ENCODE measurements at places on chromosomes 11 and 22.

- peak; percentile 17 for DNase-seq
Measured at GRCh38 chr11:3808861-3809623, 682 bp downstream of the PGAP2 start.

DNA sequence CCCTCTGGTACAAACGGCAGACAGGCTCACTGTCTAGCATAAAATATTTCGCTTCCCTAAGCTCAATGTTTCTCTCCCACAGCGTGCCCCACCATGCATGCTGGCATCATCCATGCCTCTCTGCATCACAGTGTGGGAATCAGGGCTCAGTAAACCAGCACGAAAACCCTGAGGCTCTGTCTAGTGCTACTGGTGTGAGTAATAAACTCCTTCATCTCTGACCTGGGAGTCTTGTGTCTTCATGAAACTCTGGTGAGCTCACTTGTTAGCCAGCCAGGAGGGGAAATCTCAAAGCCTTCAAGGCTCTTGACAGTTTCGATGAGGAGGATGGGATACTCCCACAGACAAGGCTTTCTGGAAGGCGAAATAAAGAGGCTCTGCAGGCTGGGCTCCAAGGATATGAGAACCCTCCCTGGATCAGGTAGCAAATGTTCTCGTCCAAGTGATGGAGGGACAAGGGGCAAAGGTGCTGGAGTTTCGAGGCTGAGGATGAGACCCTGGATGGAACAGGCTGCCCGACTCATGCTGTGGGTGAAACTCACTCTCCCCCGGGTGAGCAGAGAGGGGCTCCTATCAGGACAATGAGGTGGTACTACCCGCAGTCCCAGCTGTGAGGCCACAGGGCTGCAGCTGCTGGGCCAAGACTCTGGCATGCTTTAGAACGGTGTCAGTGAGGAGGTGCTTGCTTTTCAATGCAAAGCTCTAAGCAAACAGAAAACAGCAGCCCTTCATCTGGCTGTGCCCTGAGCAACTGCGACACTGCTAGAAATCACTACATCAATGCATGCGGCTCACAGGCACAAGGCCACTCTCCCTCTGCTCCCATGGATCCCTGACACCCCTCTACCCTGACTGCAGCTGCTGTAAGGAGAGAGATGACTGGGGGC lies 69.3 kb downstream of the SHANK2 start:
- no peak for DNase-seq

DNA sequence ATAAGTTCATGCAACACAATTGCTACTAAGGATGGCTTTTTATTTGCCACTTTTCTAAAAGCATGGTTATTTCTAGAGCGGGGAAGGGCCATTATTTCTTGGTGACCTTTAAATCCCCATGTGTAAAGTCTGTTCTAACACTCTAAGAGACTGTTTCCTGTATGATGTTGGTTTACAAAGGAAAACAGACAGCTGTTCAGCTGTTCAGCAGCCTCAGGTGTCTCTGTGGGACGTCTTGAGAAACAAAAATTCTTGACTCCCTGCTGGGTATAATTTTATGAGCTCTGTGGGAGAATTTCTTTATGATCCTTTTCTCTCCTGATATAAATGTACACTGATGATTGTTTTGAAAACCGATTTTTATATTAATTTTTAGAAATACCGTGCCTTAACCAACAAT lies 13.9 kb downstream of the MUC15 start:
- DNase-seq = no peak

- no peak for DNase-seq
Measured at GRCh38 chr11:95055283-95055897, 6.2 kb downstream of the KDM4F start.

DNA sequence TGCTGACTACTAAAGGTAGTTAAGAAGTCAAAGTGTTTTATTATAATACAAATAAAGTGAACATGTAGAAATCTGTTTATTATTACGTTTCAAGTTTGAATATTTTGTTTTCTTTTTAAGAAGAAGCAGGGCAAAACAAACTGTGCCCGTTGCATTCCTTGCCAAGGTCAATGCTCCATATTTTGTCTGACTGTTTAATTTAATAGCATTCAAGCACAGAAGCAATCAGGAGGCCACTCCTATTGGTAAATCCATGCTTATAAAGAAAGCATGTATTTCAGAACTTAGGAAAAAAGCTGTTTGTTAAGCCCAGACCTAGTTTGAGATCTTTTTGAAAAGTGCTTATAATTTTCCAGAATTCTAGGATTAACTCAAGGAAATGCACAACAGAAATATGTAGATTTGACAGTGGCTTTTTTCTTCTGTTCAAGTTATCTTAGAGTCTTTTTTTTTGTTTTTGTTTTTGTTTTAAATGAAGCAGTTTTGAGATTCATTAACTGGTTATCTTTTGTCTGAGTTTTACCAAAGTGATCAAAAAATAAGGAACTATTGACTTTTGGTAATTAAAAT lies 51.7 kb downstream of the ARHGAP42 start:
- no peak for DNase-seq

DNA sequence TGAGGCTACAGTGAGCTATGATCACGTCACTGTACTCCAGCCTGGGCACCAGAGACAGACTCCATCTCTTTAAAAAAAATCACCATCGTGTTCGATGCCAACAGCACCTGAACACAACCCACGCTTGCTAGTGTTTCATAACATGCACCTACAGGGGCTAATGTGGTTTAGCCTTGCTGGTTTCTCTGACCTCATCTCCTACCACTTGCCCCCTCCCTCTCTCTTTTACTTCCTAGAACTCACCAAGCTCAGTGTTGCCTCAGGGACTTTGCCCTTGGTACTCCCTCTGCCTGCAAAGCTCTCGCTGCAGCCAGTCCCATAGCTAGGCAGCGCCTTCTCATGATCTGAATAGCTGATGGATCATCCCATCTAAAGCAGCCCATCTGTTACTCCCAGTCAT lies 99.8 kb downstream of the FBXO7 start:
- no peak for DNase-seq

- no peak for DNase-seq
Measured at GRCh38 chr22:29524442-29525191, 28.9 kb downstream of the THOC5 start.

DNA sequence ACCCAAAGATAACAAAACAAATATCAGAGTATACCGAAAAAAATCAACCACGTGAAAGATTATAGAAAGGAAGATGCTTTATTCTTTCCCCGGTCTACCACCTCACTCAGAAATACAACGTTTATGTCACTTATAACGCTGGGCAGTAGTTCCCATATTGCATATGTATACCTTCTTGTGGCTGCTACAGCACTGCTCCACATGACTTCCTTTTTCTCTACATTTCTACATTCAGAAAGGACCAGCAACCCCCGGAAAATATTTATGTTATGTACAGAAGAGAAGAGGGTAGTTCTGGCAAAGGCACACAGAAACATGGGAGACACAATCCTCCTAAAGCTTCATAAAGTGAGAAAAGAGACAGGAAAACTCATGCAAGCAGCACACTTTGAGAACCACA lies 56.8 kb downstream of the MTMR2 start:
- DNase-seq = no peak

- DNase-seq = no peak
Measured at GRCh38 chr11:1930462-1930830, 10.9 kb downstream of the TNNT3 start.

- DNase-seq = no peak
Measured at GRCh38 chr22:29344137-29344536, 28.6 kb upstream of the RASL10A start.

DNA sequence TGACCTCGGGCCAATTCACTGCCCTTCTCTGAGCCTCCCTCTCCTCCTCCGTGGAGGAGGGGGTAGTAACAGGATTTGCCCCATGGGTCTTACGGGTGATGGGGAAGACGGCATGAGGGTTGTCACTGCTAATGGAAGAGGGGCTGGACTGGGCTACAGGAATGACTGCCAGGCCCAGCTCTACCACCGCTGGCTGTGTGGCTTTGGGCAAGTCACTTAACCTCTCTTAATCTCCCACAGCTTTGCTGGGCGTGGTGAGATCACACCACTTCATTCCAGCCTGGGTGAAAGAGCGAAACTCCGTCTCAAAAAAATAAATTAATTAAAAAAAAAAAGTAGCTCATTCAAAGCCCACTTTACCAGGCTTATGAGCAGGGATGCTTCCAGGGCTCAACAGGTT lies 2.8 kb downstream of the SYT12 start:
- no peak for DNase-seq

GRCh38 chr22:43201486-43202219 lies 14.7 kb upstream of the TTLL12 start:
- no peak for DNase-seq

DNA sequence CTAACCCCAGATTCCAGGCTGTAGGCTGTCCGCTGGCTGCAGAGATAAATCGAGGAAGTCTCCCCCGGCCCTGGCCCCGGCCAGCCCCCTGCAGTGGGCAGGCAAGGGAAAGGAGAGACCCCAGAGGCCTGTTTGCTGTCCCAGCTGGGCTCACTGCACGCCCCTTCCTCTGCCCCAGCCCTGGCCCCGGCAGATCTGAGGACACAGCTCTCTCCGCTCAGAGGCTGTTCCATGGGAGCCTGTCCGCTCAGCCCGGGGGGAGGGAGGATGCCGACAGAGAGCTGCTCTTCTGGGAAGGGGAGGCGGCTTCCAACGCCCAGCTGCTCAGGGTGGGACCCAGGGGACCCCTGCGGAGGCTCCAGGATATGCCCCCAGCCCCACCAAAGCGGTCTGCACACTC lies 37.7 kb upstream of the H19 start:
- DNase-seq = no peak

DNA sequence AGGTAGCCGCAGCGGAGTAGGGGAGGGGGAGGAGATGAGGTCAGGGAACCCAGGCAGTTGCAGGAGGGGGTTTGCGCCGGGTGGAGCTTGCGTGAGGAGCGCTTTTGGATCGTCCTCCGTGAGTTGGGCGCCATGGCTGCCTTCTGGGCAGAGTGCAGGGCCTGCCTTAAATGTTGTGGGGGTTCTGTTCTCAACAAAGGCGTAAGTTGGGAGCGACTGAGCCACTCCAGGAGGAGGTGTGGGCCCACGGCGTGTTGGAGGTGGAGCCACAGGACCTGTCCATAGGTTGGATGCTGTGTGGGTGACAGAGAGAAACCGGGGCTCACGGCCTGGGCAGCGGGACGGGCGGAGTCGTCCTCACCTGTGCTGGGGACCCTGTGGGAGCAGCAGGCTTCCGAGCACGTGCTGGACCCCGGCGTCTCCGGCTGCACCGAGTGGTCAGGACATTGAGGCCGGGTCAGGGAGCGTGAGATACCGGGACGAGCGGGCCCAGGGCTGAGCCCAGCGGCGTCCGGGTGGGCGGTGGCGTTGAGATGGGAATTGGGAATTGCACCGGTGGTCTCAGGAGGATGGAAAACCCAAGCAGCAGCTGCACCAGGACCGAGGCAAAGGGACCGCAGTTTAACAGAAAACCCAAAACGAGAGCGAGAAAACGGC lies 977 bp upstream of the PGGHG start:
- DNase-seq = no peak

DNA sequence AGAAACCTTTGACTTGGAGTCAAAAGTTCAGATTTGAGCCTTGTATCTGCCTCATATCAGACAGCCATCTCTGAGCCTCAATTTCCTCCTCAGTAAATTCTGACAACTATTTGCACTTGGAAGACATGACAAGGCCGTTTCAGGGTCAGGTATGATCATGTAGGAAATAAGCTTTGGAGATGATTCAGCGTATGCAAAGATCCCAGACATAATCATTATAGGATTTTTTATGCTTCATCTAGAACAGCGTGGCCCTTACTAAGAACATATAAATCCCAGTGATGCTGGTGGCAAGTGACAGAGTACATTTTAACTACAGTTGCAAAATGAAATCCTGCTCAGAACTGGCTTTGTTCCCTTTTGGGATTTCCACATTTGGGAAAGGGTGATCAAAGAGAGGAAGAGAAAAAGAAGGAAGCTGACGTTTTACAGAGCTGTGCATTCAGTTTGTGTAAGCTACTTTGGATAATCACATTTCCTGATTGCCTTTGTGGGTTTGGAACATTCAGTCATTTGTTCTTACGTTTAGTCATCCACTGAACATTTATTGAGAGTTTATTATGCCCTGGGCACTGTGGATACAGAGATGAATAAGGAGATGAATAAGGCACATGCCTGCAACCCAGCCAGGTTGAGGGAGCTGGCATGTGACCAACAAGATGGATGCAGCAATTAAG lies 81.9 kb upstream of the HEPHL1 start:
- DNase-seq = no peak

DNA sequence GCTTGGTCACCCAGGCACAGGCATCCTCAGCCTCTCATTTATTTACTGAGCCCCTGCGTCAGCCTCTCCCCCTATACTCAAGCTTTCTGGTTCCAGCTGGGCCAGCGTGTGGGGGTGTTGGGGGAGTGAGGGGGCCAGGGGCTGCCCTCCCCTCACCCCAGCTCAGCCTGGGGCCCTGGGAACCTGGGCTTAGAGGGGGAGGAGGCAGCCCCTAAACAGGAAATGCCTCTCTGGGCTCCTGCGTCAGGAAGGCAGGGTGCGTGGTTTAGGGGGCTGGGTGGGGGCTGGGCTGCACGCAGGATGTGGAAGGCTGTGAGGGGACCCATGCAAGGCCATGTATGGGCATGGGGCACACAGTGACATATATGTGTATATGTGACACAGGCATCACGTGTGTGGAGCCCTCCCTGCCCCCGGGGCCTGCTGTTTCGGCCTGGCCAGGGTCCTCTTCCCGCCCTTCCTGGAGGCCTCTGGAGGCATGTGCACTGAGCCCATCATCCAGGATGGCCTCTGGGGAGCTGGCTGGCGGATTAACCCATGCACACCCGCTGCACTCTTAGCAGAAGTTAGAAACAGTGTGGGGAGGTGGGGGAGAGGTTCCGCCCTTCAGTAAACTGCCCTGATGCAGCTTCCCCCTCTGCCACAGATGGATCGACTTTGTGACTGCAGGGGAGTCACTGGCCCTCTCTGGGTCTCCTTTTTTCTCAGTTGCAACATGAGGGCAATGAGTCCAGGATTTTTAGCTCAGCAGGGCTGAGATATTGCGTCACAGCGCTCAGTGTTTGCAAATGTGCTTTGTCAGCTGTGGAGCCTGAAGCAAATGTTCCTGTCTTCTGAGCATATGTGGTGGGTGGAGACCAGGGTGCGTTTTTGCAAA lies 1.1 kb upstream of the CD248 start:
- DNase-seq = peak; percentile 29

DNA sequence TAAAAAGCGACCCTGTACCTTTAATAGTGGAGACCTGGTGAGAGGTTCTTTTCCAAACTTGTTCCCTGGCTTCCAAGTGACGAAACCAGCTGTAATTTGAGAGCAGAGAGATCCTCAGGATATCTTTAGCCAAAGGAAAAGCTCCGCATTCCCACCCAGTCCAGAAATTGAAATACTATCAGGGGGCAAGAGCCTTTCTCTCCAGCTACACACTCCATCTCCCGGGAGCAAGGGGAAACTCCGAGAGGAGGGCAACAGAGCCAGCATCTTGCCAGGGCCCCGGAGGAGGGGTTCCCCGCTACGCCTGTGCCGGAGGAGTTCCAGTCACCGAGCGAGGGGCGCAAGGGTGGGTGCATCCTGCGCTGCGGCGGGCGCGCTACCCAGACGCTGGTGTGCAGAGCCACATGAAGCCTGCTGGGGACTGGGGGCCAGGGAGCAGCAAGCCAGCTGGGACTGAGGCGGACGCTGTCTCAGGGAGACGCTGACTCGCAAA lies at the start of gene FIBIN:
FIBIN (plus strand) TSS at position 148 of the 493 bp plus-strand sequence. CDS start 415 bp downstream, outside the sequence.
- DNase-seq = no peak

GRCh38 chr11:126700768-126701519 lies 299.6 kb downstream of the KIRREL3 start:
- no peak for DNase-seq

GRCh38 chr11:36352922-36353321 lies 56.8 kb downstream of the PRR5L start:
- peak; percentile 37 for DNase-seq

All from activated T-helper 1 cell treated with Interleukin-2 at 50 U/mL for 16 hours (primary cell).